Osteoblast (primary cell): ENCODE measurements at places on chromosomes 16 and 17. TPM values are rescaled to one million over a fixed set of nuclear protein-coding genes. Genes with fewer than 3 reads are reported as not detected.

Gene JPH3
- under 0.01 TPM in 1 of 2 replicates, not detected in the other for total RNA-seq

Gene CRHR1
- not detected in 2 replicates for total RNA-seq

Gene HSD17B1
- 1.1 and 1.5 TPM in 2 replicates for total RNA-seq

Gene NEURL4
- total RNA-seq, result 14.7 and 18.8 TPM in 2 replicates
